Nephron progenitor cell (in vitro differentiated cells): ENCODE measurements at places on chromosomes 1 and 21.
A peak's percentile ranks its signal among the peaks of the same experiment; 100 is the strongest.

GRCh38 chr1:42971841-42972291, 13.2 kb upstream of the SLC2A1 start:
- no peak for DNase-seq

- DNase-seq: no peak
Observed at GRCh38 chr1:54940042-54940441, 40.4 kb upstream of the TMEM61 start.

GRCh38 chr1:64251971-64252370, 48.5 kb downstream of the UBE2U start:
- DNase-seq: no peak

GRCh38 chr1:180953291-180954004, 40.8 kb downstream of the KIAA1614 start:
- DNase-seq: no peak

DNA sequence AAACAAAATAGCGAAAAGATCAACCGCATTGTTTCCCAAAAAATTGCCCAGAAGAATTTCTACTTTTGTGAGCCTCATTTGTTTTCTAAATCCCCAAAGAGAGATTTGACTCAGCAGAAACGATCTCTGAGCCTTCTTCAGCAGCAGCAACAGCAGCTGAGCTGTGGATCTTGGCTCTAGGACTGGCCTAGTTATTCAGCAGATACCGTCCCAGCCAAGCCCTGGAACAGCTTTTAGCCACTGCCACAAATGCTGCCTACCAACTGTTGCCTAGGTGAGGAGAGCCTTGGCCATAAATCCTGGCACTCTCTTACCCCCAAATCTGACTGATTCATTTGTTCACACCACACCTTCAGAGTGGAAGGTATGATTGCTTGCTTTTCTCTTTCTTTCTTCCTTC, 320.1 kb downstream of the TGFB2 start:
- no peak for DNase-seq

DNA sequence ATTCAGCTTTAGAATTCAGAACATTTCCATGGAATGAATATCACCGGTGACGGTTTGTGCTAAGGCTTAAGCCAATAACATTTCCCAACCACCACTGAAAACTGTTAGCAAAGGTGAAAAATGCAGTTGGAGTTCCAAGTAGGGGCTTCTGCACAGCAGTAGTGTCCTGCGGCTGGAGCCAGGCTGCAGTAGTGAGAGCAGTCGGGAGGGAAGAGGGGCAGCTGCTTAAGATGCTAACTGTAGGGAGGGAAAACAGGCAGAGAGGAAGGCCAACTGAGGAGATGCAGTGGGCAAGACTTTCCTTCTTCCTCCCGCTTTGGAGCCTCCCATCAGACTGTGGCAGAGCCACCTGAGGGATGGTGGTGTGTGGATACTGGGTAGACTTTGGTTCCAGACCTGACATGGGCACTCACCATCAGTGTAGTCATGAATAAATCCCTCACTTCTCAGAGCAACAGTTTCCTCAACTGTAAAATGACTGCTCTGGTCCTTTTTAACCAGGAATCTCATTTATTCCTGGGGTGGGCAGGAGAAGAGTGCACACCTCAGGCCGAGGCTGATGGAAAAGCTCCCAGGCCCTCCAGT, 3.2 kb downstream of the F3 start:
- DNase-seq: no peak

- no peak for DNase-seq
Observed at GRCh38 chr1:219773110-219773509, 155.2 kb downstream of the SLC30A10 start.

GRCh38 chr1:150001415-150001814, 9.1 kb downstream of the OTUD7B start:
- no peak for DNase-seq

DNA sequence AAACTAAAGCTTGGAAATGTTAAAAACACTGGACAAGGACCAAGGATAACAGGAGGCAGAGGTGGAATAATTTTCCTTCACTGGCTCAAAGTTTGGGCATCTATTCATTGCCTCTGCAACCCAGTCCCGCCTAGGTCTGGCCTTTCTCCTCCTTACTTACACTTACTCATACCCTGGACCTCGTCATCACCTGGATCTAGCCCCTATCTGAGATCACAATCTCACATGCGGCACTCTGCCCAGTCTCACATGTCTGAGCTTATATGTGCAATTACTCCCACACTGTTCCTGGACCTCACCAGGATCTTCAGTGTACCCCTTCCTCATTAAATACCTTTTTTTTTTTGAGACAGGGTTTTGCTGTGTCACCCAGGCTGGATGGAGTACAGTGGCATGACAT, 37.6 kb downstream of the NVL start:
- no peak for DNase-seq

- DNase-seq: no peak
Observed at GRCh38 chr1:41847733-41848132, 71.0 kb downstream of the HIVEP3 start.

GRCh38 chr1:168976267-168976666, 130.2 kb upstream of the ATP1B1 start:
- DNase-seq: no peak

DNA sequence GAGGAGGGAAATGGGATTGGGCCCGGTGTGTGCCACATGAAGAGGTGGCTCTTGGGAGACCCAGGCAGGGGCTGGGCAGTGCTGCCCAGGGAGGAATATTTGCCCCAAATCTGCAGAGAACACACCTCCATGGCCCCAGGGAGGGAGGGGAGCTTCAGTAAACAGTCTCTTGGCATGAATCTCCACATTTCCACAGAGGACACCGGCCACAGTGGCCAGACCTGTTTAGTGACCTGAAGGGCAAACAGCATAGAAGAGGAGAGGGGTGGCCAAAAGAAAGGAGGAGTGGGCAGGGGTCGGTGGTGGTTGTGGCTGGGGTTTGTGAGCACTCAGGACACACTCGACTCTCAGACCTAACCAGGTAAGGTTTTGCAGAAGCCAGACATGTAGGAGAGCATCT, 54.0 kb upstream of the IFFO2 start:
- DNase-seq: no peak

- no peak for DNase-seq
Observed at GRCh38 chr1:59990470-59990869, 63.9 kb upstream of the CYP2J2 start.

- DNase-seq: no peak
Observed at GRCh38 chr21:26405071-26405470, 168.0 kb downstream of the CYYR1 start.

DNA sequence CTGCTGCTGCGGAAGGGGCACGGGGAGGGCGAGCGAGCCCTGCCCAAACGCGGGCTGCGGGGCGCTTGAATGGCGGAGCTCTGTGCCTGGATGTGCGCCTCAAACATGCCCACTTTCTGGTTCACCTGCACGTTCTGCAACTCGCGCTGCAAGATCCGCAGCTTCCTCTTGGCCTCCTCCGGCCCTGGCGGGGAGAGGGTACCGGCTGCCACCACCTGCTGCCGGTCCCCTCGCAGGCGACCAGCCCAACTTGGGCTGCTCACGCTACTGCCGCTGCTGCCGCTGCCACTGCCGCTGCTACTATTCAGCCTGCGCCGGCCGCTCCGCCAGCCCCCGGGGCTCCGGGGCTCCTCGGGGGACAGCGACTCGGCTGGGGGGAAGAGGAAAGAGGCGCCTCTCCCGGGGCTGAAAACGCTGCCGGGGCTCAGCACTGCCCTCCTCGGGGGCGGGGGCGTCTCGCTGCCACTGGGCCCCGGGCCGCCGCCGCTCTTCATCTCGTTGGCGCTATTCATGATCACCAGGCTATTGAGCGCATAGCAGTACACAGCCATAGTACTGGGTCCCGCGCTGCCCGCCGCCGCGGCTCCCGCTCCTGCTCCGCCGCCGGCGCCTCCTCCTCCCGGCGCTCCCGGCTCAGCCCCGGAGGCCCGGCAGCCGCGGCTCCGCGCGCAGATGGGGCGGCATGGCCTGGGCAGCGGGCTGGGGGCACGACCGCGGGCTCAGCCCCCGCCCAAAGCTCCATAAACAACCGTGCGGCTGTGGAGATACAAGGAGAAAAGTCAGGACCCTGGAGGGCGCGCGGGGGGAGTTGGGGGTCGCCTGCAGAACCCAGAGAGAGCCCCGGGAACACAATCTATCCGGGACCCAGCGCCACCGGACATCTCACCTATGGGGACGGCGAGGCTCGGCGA, 1.9 kb downstream of the ITPKB start:
- peak; percentile 69 for DNase-seq

DNA sequence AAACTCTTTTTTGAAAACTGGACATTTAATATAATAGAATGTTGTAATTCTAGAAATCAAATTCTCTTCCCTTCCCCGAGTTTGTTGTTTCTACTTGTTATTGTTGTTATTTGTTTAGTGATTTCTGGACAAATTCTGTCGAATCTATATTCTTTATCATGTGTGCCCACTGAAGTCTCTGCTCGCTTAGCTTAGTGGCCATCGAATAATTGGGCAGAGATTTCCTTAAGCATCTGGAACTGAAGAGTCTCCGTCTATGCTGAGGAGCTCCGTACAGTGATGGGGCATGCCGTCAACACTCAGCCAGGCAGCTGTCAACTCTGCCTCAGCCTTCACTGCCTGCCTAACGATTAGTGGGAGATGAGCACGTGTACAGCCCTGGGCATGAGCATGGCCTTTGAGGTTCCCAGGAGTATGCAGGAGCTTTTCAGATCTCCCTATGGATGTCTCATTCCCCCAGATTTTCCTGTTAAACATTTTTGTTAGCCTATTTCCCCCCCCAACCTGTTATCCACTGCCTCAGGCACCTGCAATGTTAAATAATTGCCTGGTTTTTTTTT, 66.8 kb downstream of the SLX9 start:
- DNase-seq: no peak

GRCh38 chr1:55512466-55512865, 297.3 kb upstream of the USP24 start:
- no peak for DNase-seq
